ENCODE measurements at places on chromosomes 3 and 15.

DNA sequence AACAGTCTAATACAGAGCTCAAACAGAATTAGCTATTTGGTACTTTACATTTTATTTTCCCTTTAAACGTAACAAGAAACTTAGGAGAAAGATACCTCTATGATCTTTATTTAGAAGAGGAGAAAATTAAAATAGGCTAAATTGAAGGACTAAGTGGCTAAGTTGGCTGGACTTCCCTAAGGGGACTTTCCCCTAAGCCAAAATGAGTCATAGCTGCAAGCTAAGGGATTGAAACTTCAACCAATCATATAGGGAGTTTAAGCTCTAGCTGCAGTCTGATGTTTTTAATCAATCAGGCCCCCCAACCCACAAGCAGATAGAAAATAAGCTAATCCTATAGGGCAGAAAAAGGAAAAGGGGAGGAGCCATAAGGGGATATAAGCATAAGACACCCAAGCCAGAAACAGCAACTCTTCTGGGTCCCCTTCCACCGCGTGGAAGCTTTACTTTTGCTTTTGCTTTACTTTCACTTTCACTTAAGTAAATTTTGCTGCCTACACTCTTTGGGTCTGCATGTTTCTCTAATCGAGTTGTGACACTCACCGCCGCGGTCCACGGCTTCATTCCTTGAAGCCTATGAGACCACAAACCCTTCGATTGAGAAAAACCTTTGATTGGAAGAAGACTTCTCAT lies 1108.5 kb upstream of the EPHA6 start:
- peak; percentile 4 for DNase-seq

- DNase-seq: no peak
Measured at GRCh38 chr3:8319935-8320634, 181.5 kb upstream of the LMCD1 start.

GRCh38 chr3:135905058-135905724 lies 60.3 kb upstream of the PPP2R3A start:
- no peak for DNase-seq

GRCh38 chr3:464255-464654 lies 267.7 kb downstream of the CHL1 start:
- DNase-seq: no peak

DNA sequence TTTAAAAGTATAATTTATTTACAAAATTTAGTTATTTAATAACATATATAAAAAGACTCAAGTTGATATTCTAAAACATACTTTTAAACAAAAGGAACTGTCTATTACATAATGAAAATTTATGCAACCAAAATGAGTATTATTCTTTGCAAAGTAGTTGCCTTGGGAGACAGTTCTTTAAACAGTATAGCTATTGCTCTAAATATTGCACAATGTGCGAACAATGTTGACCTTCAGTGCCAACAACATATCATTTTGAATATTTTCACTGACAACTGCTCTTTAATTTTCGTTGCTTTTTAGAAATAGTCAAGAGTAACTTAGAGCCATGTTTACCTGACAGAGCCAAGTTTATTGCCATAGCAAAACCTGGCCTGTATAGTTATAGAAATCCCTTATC lies 124.9 kb downstream of the ZBTB20 start:
- peak; percentile 51 for DNase-seq

DNA sequence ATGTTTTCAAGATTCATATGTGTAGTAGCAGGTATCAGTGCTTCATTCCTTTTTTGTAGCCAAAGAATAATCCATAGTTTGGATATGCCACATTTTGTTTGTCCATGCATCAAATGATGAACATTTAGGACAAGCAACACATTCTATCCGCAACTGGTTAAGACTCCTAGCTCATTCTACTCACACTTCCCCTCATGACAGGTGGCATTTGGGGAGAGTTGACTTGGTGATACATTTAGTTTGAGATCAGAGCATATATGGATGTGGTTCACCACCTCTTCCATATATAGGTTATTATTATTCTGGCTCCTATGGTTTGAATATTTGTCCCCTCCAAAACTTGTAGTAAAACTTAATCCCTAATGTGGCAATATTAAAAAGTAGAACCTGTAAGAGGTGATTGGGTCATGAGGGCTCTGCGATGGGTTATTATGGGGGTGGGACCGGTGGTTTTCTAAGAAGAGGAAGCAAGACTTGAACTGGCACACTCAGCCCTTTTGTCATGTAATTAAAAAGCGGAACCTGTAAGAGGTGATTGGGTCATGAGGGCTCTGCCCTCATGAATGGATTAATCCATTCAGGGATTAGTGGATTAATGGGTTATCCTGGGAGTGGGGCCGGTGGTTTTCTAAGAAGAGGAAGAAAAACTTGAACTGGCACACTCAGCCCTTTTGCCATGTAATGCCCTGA lies 75.3 kb upstream of the HRH1 start:
- DNase-seq: peak; percentile 90

- peak; percentile 49 for DNase-seq
Measured at GRCh38 chr3:144351773-144352365, 380.2 kb downstream of the DIPK2A start.

GRCh38 chr3:3765661-3766060 lies 33.6 kb upstream of the LRRN1 start:
- no peak for DNase-seq

DNA sequence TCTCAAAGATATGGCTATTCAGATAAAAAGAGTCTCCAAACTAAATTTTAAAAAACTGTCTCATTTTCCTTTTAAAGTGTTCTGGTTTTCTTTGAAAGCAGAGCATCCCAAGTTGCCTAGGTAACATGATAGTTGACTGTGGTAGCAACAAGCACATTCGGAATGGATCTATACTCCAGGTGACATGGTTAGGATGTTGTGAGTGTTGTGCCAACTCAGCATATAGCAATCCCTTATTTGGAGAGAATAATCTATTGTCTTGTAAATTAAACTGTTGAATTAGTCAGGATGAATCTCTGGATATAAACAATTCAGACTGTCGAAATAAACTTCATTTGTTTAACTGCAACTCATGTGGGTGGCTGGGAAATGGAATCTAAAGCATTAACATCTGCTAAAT lies 418.6 kb downstream of the TUSC7 start:
- no peak for DNase-seq

DNA sequence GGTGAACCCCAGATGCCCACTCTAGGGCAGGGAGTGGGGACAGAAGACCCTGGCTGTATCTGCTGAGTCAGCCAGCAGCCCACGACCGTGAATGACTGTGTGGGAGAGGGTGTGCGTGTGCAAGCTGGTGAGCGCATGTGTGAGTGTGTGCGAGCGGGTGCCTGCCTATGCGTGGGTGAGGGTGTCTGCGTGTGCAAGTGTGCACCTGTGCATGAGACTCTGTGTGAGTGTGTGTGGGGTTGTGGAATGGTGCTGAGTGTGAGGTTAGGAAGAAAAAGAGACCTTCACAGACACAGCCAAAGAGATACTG lies 149.2 kb downstream of the RAB11A start:
- DNase-seq: no peak

GRCh38 chr3:170425491-170426239 lies 7.0 kb downstream of the CLDN11 start:
- DNase-seq: no peak

GRCh38 chr15:73346735-73347312 lies 21.9 kb downstream of the HCN4 start:
- no peak for DNase-seq

DNA sequence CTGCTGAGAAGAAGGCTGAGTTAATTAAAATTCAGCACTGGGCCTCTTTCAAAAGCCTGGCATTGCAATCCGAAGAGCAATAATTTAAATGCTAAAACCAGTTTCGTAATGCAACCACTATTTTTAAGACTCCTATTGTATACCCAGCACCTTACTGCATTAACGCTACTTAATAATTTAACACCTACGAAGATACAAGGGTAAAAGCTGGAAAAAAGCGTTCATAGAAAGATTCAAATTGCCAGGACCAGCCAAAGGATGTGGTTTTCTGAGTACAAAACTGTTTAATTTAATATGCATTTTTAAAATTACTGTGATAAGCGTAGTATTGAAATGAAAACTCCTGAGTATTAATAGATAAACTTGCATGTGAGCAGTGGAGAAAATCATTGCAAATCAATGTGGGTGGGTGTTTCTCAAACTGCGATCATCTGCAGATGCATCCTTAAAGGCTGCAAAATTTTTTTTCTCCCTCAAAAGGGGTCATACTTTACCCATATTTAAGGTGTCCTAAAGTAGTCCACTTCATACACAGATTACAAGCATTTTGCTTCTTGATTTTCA lies 12.9 kb upstream of the RASGRP1 start:
- no peak for DNase-seq

GRCh38 chr3:65685621-65686235 lies 353.0 kb downstream of the MAGI1 start:
- DNase-seq: no peak

DNA sequence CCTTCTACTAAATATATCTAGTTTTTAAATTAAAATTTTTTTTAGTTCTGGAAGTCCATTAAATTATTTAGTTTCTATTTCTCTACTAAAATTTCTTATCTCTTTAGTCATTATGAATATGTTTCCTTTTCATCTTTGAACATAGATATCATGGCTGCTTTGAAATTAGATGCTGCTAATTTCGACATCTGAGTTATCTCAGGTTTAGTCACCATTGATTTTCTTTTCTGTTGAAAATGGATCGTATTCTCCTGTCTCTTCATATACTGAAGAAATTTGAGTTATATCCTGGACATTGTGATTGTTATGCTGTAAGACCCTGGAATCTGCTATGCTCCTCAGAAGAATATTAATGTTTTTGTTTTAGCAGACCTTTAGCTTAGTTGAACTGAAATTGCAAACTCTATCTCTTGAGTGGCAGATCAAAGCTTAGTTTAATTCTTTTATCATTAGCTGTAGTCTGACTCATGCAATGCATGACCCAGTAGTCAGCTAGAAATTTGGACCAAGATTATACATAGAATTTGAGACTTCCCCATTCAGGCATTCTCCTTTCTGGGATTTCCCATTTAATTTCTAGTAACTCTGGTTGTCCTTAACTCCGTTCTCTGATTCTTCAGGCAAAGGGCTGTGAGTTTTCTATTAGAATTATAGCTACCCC lies 439.8 kb upstream of the IL12A start:
- no peak for DNase-seq

DNA sequence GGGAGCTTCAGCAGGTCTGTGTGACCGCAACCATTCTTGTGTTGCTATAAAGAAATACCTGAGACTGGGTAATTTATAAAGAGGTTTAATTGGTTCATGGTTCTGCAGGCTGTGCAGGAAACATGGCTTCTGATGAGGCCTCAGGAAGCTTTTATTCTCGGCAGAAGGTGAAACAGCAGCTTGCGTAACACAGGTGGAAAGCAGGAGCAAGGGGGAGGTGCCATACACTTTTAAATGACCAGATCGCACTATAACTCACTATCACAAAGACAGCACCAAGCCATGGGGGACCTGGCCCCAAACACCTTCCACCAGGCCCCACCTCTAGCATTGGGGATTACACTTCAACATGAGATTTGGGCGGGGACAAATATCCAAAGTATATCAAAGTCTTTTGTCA lies 8.3 kb upstream of the CIB2 start:
- no peak for DNase-seq

- DNase-seq: no peak
Measured at GRCh38 chr15:79978260-79978654, 7.3 kb upstream of the BCL2A1 start.

DNA sequence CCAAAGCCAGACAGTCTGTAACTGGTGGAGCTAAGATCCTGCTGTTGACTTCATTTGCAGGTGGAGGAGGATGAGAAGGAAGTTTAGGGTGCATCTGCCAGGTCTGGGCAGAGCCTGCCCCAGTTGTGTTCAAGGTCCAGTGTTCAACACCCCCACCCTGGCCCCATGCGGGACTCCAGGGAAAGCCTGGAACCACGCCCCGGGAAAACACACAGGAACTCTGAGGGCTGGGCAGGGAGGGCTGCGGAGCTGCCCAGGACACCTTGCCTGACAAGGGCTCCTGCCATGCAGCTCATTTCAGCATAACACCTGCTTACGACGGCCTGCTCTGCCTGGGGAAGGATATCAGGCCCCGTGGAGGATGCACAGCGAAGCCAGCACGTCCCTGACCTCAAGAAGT lies 286.3 kb downstream of the XXYLT1 start:
- no peak for DNase-seq

Data from inflammatory macrophage (primary cell).